ENCODE measurements at places on chromosomes 3 and 15. TPM values are rescaled to one million over a fixed set of nuclear protein-coding genes. Genes with fewer than 3 reads are reported as not detected.

Gene SNX22
- 0.17 TPM for total RNA-seq

Gene GOLGA8H
- 0.73 TPM for total RNA-seq

Gene UBAP1L
- 1.1 TPM for total RNA-seq

Gene MYO5A
- total RNA-seq = 9.9 TPM

Gene HYPK
- total RNA-seq = 17.7 TPM
